ENCODE measurements at places on chromosomes 13 and 19.

GRCh38 chr19:5228490-5228889 lies 112.1 kb downstream of the PTPRS start:
- no peaks in the 10 kb centered on the region for H3K36me3 ChIP-seq
- peaks cover 23% of the 10 kb centered on the region for H3K27me3 ChIP-seq
- H3K4me1 ChIP-seq, result peaks cover 9% of the 10 kb centered on the region
- H3K4me3 ChIP-seq, result peak overlapping the region; percentile 77
- DNase-seq, result no peak

DNA sequence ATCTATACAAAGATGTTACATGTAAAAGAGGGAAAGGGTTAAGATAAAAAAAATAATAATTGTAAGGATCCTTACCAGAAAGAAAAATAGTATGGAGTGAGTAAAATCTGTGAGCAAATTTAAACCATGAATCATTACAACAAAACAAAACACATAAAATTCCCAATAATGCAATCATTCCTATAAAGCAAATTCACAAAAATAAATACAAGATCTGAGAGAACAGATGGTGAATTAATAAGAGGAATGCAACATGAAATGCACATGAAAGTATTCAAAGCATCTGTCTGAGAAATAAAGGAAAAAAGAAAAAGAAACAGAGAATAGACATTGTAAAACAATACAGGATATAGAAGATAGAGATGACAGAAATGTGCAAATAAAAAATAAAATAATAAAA lies 681.5 kb upstream of the KLHL1 start:
- H3K27me3 ChIP-seq, result no peaks in the 10 kb centered on the region
- no peak for DNase-seq
- H3K36me3 ChIP-seq, result no peaks in the 10 kb centered on the region
- H3K4me1 ChIP-seq, result no peaks in the 10 kb centered on the region
- no peak overlapping the region for H3K27ac ChIP-seq

- no peaks in the 10 kb centered on the region for H3K4me1 ChIP-seq
- H3K27me3 ChIP-seq, result peaks cover 4% of the 10 kb centered on the region
- no peaks in the 10 kb centered on the region for H3K36me3 ChIP-seq
- no peak overlapping the region for H3K4me3 ChIP-seq
- DNase-seq, result no peak
- H3K27ac ChIP-seq, result no peak overlapping the region
Observed at GRCh38 chr13:113794086-113794485, 35.1 kb downstream of the TMEM255B start.

DNA sequence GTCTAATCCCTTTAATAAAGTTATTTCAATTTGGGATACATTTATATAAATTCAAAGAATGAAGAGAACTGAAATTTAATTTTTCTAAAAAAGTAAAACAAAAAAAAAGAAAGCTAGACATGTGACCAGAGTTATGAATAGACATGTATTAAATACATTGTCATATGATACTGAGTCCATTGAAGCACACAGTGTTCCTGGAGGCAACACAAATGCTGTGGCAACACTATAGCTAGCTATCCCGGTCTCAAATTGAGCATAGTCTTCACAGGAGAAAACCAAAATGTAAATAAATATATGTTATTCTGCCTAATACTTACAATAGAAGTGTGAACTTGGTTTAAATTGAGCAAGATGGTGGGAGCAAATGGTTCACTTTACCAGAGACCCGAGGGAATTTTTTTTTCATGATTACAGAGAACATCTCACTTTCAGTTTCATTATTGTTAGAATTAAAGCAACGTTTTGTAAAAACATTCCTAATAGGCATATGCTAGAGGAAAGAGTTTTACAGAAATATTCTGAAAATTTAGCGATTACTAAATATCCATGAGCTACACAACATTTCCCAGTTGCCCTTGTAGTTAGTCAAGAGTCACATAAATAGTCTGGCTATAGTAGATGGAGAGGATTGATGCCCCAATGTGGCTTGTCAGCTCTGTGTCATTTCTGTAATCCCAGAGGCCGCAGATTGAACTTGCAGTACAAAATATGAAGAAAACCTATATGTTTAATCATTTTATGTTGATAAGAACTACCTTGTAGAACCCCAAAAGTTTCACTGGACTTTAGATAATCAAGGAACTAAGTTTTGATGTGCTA lies 775.7 kb upstream of the SPRY2 start:
- H3K4me1 ChIP-seq, result no peaks in the 10 kb centered on the region
- no peaks in the 10 kb centered on the region for H3K27me3 ChIP-seq
- no peak overlapping the region for H3K27ac ChIP-seq
- no peak for DNase-seq

GRCh38 chr19:4548238-4548584 lies 8.4 kb upstream of the LRG1 start:
- no peak overlapping the region for H3K27ac ChIP-seq
- no peaks in the 10 kb centered on the region for H3K4me1 ChIP-seq
- H3K27me3 ChIP-seq, result peaks cover 18% of the 10 kb centered on the region
- no peak for DNase-seq

- DNase-seq, result no peak
- H3K4me1 ChIP-seq, result no peaks in the 10 kb centered on the region
- H3K36me3 ChIP-seq, result no peaks in the 10 kb centered on the region
- H3K27ac ChIP-seq, result peak overlapping the region; percentile 67
Observed at GRCh38 chr13:42487221-42487620, 86.7 kb upstream of the TNFSF11 start.

GRCh38 chr13:57897225-57897624 lies 265.7 kb downstream of the PCDH17 start:
- H3K4me3 ChIP-seq, result no peak overlapping the region
- no peaks in the 10 kb centered on the region for H3K36me3 ChIP-seq
- no peaks in the 10 kb centered on the region for H3K27me3 ChIP-seq
- H3K27ac ChIP-seq, result no peak overlapping the region
- H3K4me1 ChIP-seq, result no peaks in the 10 kb centered on the region

- H3K4me1 ChIP-seq, result peaks cover 7% of the 10 kb centered on the region
- no peak overlapping the region for H3K27ac ChIP-seq
- no peak overlapping the region for H3K4me3 ChIP-seq
- H3K27me3 ChIP-seq, result peaks cover 3% of the 10 kb centered on the region
Observed at GRCh38 chr13:25440061-25440460, 68.3 kb downstream of the ATP8A2 start.

DNA sequence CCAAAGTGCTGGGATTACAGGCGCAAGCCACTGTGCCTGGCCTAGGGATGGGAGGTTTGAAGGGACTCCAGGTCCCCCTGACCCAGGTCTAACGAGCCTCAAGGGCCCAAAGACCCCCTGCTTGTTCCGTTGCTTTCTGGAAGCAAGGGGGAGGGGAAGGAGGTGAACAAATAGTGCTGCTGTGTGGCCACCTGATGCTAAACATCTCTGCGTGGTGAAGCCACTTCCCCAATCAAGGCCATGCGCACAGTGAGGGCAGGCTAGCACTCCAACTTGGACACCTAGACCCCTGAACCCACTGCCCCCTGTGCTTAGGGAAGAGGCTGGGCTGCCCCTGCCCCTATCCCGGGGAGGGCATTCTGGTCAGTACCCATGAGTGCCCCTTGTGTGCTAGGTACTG lies 24.0 kb downstream of the CARM1 start:
- no peaks in the 10 kb centered on the region for H3K27me3 ChIP-seq
- H3K4me3 ChIP-seq, result no peak overlapping the region
- H3K36me3 ChIP-seq, result peaks cover 2% of the 10 kb centered on the region
- H3K27ac ChIP-seq, result no peak overlapping the region

- H3K36me3 ChIP-seq, result peaks cover 11% of the 10 kb centered on the region
- no peaks in the 10 kb centered on the region for H3K27me3 ChIP-seq
- H3K4me3 ChIP-seq, result no peak overlapping the region
- peaks cover 6% of the 10 kb centered on the region for H3K4me1 ChIP-seq
- DNase-seq, result no peak
Observed at GRCh38 chr19:46371371-46371901, 24.5 kb downstream of the PPP5C start.

DNA sequence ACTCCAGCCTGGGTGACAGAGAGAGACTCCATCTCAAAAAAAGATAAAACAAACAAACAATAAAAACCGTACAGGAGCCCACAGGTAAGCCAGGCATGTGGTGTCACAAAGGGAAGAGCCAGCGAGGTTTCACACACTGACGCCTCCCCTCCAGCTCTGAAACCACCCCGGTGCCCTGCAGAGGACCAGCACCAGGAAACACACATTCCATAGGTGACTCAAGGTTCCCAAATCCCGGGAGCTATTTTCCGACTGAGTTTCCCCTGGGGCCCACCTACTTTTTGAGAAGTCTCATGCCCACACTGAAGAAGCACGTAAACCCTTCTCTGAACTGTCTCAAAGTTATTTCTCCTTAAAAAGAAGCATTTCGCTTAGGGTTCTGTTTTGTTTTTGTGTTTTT lies 40.3 kb downstream of the RHPN2 start:
- H3K36me3 ChIP-seq, result peaks cover 13% of the 10 kb centered on the region
- H3K27me3 ChIP-seq, result no peaks in the 10 kb centered on the region
- H3K4me1 ChIP-seq, result no peaks in the 10 kb centered on the region
- no peak overlapping the region for H3K27ac ChIP-seq

DNA sequence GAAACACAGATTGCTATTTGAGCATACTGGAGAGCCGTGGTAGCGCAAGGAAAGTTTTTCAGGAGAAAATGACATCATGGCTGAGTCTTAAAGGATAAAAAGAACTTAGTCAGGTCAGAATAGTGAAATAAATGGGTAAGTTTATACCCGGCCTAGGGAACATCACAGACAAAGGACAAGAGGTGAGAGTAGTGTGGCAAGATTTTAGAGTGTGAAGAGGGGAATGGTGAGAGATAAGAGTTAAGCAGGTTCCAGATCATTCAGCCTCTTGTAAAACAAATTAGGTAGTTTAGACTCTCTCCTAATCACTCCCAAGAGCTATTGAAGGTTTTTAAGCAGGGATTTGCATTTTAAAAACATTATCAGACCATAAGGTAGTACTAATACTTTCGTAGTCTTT lies 116.0 kb upstream of the MAB21L1 start:
- no peaks in the 10 kb centered on the region for H3K27me3 ChIP-seq
- no peak overlapping the region for H3K27ac ChIP-seq
- H3K4me3 ChIP-seq, result no peak overlapping the region
- H3K4me1 ChIP-seq, result no peaks in the 10 kb centered on the region
- DNase-seq, result no peak

DNA sequence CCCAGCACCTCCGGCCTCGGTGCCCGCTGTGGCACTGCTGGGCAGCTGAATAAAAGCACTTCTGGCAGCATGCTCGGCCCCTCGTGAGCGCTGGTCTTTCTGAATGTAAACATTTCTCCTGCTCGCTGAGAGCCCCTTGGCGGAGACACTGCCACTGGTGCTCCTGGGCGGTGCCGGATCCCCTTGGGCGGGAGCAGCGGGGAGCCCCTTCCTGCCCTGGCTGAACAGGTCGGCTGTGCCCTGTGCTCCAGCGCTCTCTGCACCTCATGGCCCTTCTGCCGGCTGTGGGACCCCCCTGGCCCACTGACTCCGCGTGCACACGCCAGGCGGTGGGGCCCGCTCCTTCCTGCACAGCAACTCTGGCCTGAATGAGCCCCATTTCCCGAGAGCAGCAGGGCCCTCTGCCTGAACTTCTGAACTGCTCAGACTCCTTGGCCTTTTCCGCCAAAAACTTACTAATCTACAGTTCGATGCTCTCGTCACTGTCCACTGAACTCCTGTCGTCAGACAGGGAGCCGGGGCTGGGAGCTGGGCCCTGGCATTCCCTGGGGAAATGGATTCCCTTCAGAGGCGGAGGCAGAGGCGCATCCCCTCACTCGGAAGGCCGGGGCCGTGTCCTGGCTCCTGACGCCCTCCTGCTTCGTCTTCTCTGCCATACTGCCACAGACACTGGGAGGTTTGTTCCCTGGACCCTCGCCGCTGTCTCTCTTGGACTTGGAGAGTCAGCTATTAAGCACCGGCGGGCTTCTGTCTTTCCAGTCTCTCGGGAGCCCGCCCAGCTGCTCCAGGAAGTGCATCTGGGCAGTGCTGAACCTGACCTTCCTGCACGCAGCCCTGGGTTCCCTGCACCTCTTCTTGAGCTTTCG lies 14.2 kb downstream of the RB1 start:
- no peak overlapping the region for H3K27ac ChIP-seq
- H3K27me3 ChIP-seq, result no peaks in the 10 kb centered on the region
- peaks cover 59% of the 10 kb centered on the region for H3K36me3 ChIP-seq
- peak overlapping the region; percentile 65 for H3K4me3 ChIP-seq

GRCh38 chr13:42334329-42334706 lies 62.4 kb downstream of the AKAP11 start:
- no peak overlapping the region for H3K4me3 ChIP-seq
- H3K36me3 ChIP-seq, result peaks cover 3% of the 10 kb centered on the region
- no peaks in the 10 kb centered on the region for H3K27me3 ChIP-seq
- H3K27ac ChIP-seq, result peak overlapping the region; percentile 36
- H3K4me1 ChIP-seq, result peaks cover 14% of the 10 kb centered on the region

DNA sequence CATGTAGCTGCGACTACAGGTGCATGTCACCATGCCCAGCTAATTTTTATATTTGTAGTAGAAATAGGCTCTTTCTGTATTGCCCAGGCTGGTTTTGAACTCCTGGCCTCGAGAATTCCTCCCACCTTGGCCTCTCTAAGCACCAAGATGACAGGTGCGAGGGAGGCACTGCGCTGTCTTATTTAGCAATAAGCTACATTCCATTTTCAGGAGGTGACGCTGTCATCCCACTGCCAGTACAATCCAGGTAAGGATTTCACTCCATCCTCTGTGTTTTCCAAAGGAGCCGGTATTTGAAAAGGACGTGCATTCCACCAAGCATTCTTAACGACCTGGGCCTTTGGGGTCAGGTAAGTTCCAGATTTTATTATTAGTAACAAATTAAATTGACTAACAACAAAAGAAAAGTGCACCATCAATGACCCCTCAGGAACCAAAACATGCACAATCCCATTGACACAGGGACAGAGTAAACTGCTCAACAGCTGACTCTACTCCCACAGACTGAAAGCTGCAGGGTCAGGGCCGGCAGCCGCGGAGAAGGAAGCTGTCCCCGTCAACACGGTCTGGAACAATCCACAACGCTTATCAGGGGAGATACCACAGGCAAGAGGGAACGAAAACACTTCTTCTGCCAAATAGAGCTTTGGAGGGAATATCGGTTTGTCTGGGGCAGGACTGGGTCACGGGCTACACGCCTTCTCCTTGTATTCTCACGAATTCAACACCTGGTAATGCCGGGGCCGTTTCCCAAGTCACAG lies 82.8 kb downstream of the INSR start:
- peaks cover 5% of the 10 kb centered on the region for H3K27me3 ChIP-seq
- no peak overlapping the region for H3K4me3 ChIP-seq
- H3K4me1 ChIP-seq, result peaks cover 19% of the 10 kb centered on the region
- no peak overlapping the region for H3K27ac ChIP-seq
- H3K36me3 ChIP-seq, result peaks cover 1% of the 10 kb centered on the region
- DNase-seq, result no peak

GRCh38 chr19:50912727-50913716 lies 1.8 kb upstream of the KLK4 start:
- H3K27ac ChIP-seq, result no peak overlapping the region
- peaks cover 6% of the 10 kb centered on the region for H3K4me1 ChIP-seq
- H3K36me3 ChIP-seq, result no peaks in the 10 kb centered on the region
- no peak for DNase-seq
- no peak overlapping the region for H3K4me3 ChIP-seq
- H3K27me3 ChIP-seq, result peaks cover 28% of the 10 kb centered on the region

GRCh38 chr13:62193919-62194318 lies 778.3 kb upstream of the PCDH20 start:
- no peak overlapping the region for H3K27ac ChIP-seq
- H3K4me1 ChIP-seq, result no peaks in the 10 kb centered on the region
- no peaks in the 10 kb centered on the region for H3K36me3 ChIP-seq
- no peaks in the 10 kb centered on the region for H3K27me3 ChIP-seq
- DNase-seq, result no peak

- H3K4me3 ChIP-seq, result no peak overlapping the region
- no peak overlapping the region for H3K27ac ChIP-seq
- no peaks in the 10 kb centered on the region for H3K36me3 ChIP-seq
- peaks cover 11% of the 10 kb centered on the region for H3K27me3 ChIP-seq
- no peaks in the 10 kb centered on the region for H3K4me1 ChIP-seq
Observed at GRCh38 chr19:30379841-30380610, 7.8 kb downstream of the ZNF536 start.
